Anterior cingulate cortex (tissue), 58 donors: ENCODE measurements at places on chromosomes 12 and 14.
A peak's percentile ranks its signal among the peaks of the same experiment; 100 is the strongest.

DNA sequence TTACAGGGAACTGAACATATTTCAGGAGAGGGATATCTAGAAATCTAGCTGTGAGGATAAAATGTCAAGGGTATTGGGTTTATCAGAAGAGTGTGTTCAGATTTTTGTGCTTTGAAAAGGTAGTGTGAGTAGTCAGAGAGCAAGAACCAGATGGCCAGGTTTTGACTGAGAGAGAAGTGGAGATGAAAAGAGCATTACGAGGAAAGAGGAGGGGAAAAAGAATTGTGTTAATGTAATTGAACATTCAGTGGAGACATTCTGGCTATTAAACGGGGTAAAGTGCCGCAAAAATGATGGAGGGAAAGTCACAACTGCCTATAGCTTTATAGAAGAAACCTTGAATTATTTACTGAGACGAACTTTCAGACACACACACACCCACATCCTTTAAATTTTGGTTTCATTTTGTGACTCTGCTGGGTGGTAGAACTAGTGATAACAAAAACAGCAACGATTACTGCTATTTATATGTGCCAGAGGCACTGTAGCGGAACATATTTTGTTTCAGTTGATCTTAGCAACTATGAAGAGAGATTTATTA, 213.6 kb downstream of the ERC1 start:
- no peak for DNase-seq

DNA sequence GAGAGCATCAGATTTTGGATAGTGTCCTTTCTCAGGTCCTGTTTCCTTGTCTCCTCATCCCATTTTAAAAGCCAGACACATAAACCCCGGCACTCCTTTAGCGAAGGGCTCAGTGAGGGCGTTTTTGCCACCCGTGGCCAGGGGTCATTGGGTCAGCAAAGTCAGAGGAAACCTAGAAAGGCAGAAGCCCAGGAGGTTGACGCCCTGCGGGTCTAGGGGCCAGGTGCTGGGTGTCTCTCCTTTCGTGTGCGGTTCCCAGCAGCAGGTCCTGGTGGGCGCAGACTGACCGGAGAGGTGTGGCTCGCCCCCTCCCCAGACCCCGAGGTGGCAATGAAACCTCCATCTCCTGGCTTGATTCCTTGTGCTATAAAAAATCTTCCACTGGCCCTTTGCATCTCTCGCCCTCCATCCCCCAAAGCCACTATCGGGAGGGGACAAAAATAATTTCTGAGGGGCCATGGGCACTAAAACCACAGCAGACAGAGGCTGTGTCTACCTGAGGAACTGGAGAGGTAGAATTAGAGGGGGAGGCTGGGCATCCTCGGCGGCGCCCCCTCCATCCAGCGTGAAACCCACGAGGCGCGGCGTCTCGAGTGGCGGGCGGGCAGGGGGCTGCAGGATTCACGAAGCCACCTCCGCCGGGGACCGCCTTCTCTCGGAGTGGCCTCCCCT, 858 bp upstream of the FRMD6 start:
- DNase-seq: no peak

GRCh38 chr14:50055461-50056228, 60.7 kb downstream of the VCPKMT start:
- DNase-seq: no peak

DNA sequence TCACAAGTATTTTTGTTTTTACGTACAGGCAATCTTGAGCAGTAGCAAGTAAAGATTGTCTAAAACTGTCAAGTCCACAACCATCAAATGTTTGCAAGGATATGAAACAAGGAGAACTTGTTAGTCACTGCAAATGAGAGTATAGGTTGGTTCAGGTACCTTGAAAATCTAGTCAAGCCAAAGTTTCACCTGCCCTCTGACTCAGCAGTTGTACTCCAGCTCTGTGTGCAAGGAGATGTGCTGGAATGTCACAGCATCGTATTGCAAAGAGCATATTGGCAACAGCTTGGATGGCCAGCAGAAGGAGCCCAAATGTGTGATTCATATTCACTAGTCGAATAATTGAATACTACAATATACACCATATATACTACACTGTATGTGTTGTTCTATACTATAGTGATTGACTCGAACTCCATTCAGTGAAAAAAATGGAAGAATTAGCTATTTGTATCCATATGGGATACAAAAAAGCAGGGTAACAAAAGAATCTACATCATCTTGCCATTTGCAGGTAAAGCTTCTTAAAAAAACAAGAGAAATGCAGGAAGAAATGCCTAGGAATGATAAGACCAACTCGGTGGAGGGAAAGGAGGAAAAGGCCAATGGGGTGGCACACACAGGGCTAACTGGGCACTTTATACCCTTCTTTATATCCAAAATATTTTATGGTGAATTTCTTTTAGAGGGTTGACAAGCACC, 44.0 kb downstream of the EID3 start:
- no peak for DNase-seq

- DNase-seq: peak; percentile 24
These were observed 15.3 kb downstream of the VPS37B start for GRCh38 chr12:122880668-122881067.

GRCh38 chr14:77964586-77964985, 164.7 kb downstream of the ADCK1 start:
- DNase-seq: no peak

DNA sequence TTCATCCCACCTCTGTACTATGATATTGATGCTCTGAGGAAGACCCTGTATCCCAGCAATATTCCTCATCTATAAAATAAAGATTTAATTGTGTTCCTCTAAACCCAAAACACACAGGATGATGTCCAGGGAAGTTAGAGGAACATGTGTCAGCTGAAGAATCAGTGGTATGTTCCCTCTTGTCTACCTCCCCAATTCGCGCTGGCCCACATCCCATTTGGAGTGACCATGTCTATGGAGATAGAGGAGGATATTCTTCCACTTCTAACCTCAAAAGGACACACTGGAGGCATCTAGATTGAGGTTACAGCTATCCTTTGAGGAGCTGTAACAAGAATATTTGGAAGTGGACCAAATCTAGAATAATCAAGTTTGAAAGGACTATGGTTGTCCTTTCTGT, 1.3 kb upstream of the APOLD1 start:
- no peak for DNase-seq

GRCh38 chr14:100674897-100675619, 51.6 kb upstream of the DLK1 start:
- no peak for DNase-seq

- DNase-seq: no peak
These were observed 272.6 kb downstream of the CCER1 start for GRCh38 chr12:90682398-90682797.

- DNase-seq: no peak
These were observed 71.9 kb downstream of the ATP2B1 start for GRCh38 chr12:89636776-89637160.

DNA sequence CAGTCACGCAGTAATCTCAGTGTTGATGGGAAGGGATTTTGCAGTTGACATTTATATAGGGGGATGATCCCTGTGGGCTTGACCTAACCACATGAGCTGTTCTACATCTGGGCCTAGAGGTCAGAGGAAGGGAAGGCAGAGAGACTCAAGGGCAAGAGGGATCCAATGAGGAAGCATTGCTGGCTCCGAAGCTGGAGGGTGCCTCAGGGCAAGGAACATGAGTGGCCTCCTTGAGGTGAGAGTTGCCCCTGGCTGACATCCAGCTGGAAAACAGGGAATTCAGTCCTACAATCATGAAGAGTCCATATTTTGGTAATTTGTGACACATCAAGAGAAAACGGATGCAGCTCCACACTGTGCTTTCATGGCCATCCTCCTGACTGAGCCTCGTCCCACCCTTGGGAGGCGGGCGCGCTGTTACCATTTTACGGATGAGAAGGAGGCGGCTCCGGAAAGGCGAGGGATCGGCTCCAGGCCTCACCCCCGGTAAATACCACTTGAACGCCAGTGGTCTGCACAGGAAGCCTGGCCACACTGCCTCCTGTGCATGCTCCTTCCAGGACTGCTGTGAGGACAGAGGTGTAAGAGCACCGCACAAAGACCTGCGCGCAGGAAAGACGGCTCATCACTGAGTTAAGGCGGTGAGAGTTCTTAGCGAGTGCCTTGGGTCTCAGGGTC, 18.5 kb upstream of the FKBP4 start:
- no peak for DNase-seq
